Karpas-422 (cell line): ENCODE measurements at places on chromosomes 12 and 14. TPM values are rescaled to one million over a fixed set of nuclear protein-coding genes. Genes with fewer than 3 reads are reported as not detected.

GRCh38 chr12:46370380-46370734 lies 2.2 kb downstream of the SLC38A2 start:
- no peak for DNase-seq

DNA sequence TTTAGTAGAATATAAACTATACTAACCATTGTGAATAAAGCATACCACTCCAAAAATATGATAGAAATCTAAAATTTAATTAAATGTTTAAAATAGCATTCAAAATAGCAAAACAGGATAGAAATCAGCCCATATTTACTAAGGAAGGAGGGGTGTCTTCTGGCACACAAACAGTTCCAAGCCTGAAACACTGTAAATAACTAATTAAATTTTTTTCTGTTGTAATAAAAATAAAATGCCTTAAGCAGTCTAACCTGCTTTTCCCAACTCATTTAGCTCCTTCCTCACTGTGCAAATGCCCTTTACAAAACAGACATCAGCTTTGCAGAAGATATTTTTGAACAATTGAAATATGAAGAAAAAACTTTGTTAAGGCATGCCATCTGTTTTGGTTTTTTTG lies 707.1 kb upstream of the USP15 start:
- no peak for DNase-seq

GRCh38 chr12:86260183-86260582 lies 4.0 kb upstream of the MGAT4C start:
- DNase-seq = no peak

GRCh38 chr12:11134305-11134704 lies at the start of gene TAS2R30:
Gene TAS2R30 (minus strand): TSS chr12:11134644. CDS start chr12:11134244, 400 bp downstream.
- DNase-seq = no peak

- DNase-seq = no peak
Observed at GRCh38 chr12:84046859-84047258, 865.7 kb downstream of the SLC6A15 start.

- no peak for DNase-seq
Observed at GRCh38 chr14:99531251-99532096, 50.3 kb downstream of the CCNK start.

GRCh38 chr14:26427097-26427496 lies 170.7 kb downstream of the NOVA1 start:
- no peak for DNase-seq

DNA sequence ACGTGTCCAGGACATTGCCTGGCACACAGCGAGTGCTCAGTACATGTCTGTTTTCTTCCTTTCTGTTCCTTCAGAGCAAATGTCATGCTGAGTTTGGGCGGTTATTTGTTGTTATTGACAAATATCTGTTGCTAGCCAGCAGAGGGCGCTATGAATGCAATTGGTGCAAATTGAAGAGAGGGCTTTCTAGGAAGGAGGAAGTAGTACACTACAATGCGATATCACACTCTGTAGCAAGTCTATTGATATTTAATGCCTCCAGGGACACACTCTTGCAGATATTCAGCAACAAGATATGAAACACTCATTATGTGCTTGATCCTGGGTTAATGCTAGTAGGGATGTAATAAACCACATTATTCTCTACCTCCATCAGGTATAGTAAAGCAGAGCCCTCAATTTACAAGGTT lies 267.3 kb upstream of the SRRM4 start:
- peak; percentile 86 for DNase-seq

DNA sequence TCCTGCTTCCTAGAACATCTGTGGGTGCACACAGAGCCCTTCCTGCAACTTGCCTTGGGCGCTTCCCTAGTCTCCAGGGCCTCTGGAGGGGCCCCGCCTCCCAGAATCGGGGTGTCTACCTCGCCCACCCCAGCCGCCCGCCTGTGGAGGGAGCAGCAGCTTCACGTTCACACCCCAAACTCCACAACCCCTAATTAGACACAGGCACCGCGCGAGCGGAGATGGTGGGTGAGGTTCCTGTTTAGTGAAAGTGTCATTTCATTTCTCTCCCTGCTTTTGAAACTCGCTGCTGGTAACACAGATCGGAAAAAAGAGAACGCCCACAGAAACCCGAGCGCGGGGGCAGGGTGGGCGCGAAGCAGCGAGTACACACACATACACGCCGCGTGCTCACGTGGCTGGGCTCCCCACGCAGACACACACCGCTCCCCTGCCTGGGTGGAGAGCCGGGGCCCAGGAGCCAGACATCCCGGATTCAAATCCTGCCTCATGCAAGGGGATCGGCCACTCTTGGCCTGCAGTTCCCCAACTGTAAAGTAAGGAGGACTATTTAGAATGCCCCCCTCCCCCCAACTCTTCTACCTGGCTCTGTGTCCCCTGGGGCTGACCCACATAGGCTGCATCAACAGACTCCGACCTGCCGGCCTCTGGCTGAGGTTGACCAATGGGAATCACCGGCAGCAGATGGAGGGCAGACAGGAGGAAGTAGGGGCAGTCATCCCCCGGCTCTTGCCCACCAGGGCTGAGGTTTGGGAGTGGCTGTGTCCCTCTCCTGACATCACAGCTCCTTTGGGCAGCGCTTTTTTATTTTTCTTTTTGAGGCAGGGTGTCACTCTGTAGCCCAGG lies 79.2 kb upstream of the NCOR2 start:
- peak; percentile 68 for DNase-seq

- DNase-seq = no peak
Observed at GRCh38 chr12:66140731-66141130, 10.2 kb upstream of the LLPH start.

- DNase-seq = no peak
Observed at GRCh38 chr12:95004610-95005009, 1.1 kb upstream of the NDUFA12 start.

- DNase-seq = no peak
Observed at GRCh38 chr14:61257469-61258057, 23.6 kb downstream of the TMEM30B start.

DNA sequence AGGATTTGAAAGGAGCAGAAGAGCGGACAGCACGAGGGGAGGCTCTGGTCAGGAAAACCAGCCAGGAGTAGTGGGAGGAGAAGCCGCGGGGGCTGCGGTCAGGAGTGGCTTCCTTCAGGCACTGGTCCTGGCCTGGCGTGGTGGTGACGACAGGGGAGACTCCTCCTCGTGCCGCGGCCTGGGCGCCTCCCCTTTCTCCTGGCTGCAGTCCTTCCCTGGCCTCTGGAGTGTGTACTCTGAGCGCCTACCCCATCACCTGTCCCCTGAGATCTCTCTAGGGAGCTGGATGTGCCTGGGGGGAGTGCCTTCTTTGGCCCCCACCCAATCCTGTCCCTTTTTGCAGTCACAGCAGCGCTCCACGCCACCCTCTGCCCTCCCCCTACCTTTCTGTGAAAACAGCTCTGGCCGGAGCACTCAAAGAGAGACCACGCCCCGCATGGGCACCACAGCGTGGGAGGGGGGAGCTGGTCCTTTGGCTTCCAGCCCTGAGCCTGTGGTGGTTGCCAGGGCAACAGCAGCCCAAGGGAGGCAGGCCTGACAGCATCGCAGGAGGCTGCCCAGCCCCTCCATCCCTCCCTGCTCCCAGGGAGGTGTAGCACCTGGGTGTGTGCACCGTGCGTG lies 125.9 kb downstream of the CALM1 start:
- no peak for DNase-seq

GRCh38 chr12:22687361-22688076 lies 62.5 kb downstream of the ETNK1 start:
- DNase-seq = no peak

DNA sequence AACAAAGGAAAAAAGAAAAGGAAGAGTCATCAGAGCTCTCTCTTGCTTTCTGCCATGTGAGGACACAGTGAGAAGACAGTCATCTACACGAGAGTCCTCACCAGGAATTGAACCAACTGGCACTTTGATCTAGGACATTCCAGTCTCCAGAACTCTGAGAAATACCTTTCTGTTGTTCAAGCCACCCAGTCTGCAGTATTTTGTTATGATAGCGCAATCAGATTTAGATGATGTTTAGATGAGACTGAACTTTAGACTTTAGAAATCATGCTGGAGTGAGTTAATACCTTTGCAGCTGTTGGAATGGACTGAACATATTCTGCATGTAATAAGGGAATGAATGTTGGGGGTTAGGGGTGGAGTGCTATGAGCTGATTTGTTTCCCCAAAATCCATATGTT lies 28.1 kb upstream of the RAB21 start:
- DNase-seq = peak; percentile 1

DNA sequence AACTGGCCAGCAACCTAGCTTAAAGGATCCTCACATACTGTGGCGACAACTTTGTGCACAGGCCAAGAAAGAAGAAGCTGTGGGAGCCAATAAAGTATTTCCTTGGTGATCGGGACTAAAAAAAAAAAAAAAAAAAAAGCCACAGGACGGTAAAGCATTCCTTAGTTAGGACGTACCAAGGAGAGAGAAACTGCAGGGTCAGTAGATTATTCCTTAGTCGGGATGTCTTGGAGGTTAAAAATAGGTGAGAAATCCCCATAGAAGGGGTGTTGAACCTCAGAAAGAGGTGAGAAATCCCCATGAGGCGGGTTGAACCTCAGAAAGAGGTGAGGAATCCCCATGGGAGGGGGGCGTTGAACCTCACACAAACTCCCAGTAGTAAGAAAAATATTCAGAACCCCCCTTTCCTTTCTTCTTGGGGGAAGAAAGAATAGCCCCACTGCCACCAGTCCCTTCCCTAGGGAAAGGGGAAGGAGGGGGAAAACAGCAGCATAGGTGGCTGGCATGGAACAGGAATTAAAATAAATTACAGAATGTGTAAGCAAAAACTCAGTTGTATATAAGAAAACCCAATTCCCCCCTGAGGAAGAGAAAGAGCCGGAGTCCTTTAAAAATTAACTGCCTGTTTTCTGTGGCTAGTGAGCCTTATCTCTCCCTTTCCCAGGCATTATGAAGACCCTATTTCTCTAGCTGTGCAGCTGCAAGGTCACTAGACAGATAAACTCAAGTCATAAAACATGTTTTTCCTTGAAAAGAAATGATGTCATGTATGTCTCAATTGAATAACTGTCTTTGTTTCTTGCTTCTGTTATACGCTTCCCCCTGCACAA lies 26.8 kb downstream of the KLRK1 start:
- no peak for DNase-seq

- DNase-seq = no peak
Observed at GRCh38 chr12:81863406-81863805, 104.3 kb upstream of the PPFIA2 start.

DNA sequence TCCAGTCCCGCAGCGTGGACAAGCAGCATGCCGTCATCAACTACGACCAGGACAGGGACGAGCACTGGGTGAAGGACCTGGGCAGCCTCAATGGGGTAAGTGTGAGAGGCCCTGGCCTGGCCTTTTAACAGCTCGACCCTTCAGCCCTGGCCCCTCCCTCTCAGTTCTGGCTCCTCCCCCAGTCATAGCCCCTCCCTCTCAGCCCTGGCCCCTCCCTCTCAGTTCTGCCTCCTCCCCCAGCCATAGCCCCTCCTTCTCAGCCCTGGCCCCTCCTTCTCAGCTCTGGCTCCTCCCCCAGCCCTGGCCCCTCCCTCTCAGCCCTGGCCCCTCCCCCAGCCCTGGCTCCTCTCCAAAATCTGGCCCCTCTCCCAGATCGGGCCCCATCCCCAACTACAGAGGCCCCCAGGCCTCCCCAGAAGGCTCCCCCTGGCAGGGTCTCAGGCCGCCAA lies 11.2 kb downstream of the CEP170B start:
- DNase-seq = peak; percentile 85

- no peak for DNase-seq
Observed at GRCh38 chr12:119090865-119091264, 87.9 kb upstream of the HSPB8 start.

DNA sequence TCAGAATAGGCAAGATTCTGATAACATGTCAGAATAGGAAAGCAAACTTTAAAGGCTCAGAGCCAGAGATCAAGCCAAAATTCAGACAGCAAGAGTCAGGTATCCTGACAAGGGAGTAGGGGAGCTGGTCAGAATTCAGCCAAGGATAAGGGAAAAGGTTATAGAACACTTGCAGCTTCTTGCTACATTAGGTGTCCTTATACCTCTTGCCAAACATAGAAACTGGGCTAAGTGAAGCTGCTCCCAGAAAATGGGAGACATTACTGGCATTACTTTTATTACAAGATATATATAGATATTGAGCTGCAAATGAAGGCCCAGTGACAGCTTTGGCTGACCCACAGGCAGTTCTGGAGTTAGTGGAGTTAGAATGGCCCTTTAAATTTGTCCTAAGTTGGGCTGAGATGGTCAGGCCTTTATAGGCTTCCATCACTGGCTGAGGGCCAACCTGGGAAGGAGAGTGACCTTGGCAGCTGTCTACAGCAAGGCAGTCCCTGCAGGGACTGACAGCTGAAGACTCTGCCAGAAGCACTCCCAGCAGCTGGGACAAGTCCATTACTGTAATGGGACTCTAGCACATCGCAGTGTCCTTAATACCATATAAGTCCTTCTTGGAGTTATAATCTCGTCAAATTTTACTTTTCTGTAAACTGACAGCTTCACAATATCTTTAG lies 83.0 kb downstream of the LRRC9 start:
- DNase-seq = no peak

- no peak for DNase-seq
Observed at GRCh38 chr12:89261982-89262381, 90.3 kb downstream of the DUSP6 start.

DNA sequence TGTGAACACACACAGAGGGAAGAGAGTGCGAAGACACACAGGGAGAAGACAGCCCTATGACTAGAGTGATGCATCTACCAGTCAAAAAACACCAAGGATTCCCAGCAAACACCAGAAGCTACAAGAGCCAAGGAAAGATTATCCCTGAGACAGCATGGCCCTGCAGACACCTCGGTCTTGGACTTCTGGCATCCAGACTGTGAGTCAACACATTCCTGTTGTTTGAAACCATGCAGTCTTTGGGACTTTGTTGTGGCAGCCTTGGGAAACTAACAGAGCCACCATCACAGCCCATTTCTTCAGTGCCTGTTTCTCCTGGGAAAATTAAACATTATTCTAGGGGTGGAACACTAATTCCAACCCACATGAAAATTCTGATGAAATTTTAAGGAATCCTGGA lies 220.6 kb downstream of the GXYLT1 start:
- DNase-seq = no peak

GRCh38 chr14:74326369-74327152 lies 21.7 kb upstream of the VRTN start:
- DNase-seq = no peak

Gene IGF1
- total RNA-seq = not detected in 2 replicates

Gene PMEL
- 8.8 and 9.7 TPM in 2 replicates for total RNA-seq

Gene NAA25
- 30.7 and 39.2 TPM in 2 replicates for total RNA-seq

Gene AICDA
- total RNA-seq = 2.6 and 6.3 TPM in 2 replicates

Gene SOX5
- total RNA-seq = 15.2 and 30.5 TPM in 2 replicates

Gene GPR135
- 6.7 and 13.1 TPM in 2 replicates for total RNA-seq

Gene INSM2
- 0.22 and 0.32 TPM in 2 replicates for total RNA-seq

Gene M6PR
- total RNA-seq = 271 and 300 TPM in 2 replicates

Gene TEX22
- 0.67 and 1.7 TPM in 2 replicates for total RNA-seq

Gene ERP27
- total RNA-seq = 0.18 and 0.60 TPM in 2 replicates
